ENCODE measurements at places on chromosomes 5 and 9.

DNA sequence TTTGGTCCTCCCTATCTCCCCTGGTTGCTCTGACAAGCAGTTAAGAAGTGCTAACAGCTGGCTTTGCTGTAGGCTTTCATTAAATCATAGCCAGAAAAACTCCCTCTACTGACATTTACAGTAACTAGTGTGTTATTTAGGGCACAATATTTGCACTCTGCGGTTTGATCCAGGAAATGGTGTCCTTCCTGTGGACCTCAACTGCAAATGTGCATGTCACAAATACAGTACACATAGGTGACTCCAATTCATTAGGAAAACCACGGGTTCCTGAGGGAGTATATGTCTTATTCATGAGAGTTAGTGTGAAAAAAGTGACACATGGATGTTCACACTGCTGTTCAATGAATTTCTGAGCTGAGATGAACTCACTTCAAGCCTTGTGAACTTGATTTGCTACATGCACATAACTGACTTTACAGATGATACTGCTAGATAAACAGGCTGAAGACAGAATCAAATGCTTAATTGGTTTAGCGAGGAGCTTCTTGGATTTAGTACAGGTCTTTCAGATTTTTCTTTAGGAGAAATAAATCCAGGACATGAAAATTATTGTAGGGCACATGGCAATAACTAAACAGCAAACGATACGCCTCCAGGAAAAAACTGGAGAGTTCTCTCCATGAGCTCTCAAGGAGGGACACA, 281.5 kb downstream of the EFNA5 start:
- no peaks in the 10 kb centered on the region for H3K36me3 ChIP-seq
- DNase-seq = peak; percentile 28
- H3K27me3 ChIP-seq = peaks cover 3% of the 10 kb centered on the region
- H3K4me1 ChIP-seq = peaks cover 30% of the 10 kb centered on the region
- H3K27ac ChIP-seq = no peak overlapping the region
- H3K4me3 ChIP-seq = no peak overlapping the region

DNA sequence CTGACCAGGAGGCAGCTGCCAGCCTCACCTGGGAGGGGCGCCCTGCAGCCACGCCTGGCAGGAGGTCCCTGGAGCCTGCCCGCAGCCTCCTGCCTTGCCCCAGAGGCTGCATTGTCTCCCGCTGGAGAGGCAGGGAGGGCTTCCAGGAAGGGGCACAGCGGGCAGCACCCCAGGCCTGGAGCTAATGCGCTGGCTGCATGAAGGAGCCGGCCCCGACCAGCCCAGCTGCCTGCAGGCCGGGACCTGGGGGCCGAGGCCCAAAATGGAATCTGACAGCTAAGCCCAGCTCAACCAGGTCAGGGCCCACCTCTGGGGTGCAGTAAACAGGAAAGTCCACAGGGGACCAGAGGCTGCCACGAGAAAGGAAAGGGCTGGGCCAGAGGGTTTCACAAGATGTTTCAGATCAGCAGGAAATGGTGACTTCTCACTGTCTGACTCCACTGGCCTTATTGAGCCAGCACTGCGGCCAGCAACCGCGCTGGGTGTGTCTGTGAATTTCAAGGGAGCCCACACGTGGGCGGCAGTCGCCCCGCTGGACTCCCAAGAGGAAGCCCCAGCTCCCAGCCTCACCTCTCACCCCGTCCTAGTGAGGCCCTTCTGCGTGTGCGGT, 18.6 kb upstream of the NOTCH1 start:
- no peak for DNase-seq
- no peak overlapping the region for H3K4me3 ChIP-seq
- peaks cover 6% of the 10 kb centered on the region for H3K36me3 ChIP-seq

DNA sequence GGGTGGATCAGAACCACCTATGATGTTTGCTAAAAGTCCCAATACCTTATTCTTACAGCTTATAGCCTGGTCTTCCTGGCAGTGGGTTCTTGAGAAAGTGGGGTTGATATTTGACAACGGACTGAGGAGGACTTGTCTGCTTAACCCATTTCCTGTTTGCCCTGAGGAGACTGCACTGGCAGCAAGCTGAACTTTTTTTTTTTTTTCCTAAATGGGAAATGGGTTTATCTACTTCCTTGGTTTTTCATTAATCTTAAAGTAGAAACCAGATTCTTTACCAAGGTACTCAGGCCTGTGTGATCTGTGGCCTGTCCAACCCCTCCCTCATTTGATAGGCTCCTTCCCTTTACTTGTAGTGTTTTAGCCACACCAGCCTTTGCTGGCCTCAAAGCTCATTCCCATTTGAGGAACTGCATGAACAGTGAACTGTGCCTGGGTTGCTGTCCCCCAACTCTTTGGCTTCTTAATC, 47.1 kb downstream of the C9orf57 start:
- no peak overlapping the region for H3K4me3 ChIP-seq
- no peak overlapping the region for H3K27ac ChIP-seq
- peaks cover 5% of the 10 kb centered on the region for H3K4me1 ChIP-seq
- no peaks in the 10 kb centered on the region for H3K27me3 ChIP-seq
- no peaks in the 10 kb centered on the region for H3K36me3 ChIP-seq
- no peak for DNase-seq

DNA sequence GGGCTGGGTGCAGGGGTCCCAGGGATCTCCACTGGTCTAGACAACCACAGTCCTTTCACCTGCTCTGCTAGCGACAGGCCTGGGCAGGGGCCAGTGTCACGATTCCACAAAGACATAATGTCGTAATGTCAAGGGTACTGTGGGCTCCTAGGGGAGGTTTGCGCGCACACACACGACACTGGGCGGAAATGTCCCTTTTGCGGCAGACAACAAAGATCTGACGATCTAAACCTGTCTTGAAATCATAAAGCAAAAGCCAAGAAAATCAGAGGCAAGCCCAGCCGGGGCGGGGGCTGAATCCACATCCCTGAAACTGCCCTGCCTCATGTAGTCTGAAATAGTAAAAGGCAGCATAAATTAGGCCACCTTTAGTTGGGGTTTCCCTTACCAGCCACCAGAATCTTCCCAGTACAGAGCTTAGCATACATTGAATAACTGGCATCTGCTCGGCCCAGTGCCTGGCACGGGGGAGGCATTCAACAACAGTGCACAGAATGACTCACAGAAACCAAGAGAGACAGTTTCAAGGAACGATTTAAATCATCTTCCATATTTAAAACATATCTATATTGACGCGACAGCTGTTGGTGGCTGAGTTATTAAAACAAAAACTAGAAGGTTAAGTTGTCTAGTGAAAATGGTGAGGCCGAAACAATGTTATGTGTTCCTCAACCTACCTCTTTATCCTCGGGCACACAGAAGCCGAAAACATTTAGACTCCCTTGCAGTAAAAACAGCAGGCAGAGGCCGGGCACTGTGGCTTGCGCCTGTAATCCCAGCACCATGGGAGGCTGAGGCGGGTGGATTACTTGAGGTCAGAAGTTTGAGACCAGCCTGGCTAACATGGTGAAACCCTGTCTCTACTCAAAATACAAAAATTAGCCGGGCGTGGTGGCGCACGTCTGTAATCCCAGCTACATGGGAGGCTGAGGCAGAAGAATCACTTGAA, 151.0 kb downstream of the MYO10 start:
- no peak overlapping the region for H3K27ac ChIP-seq
- peaks cover 15% of the 10 kb centered on the region for H3K27me3 ChIP-seq
- peak; percentile 31 for DNase-seq
- H3K4me3 ChIP-seq = peak overlapping the region; percentile 4
- no peaks in the 10 kb centered on the region for H3K36me3 ChIP-seq

- peak; percentile 30 for DNase-seq
- peaks cover 17% of the 10 kb centered on the region for H3K27me3 ChIP-seq
- peak overlapping the region; percentile 82 for H3K27ac ChIP-seq
Observed at GRCh38 chr9:130835441-130836298, 616 bp downstream of the ABL1 start.

- H3K4me1 ChIP-seq = no peaks in the 10 kb centered on the region
- DNase-seq = no peak
- H3K4me3 ChIP-seq = no peak overlapping the region
- H3K27ac ChIP-seq = no peak overlapping the region
Observed at GRCh38 chr5:124025306-124025845, 513.4 kb downstream of the CSNK1G3 start.
